Esophagus (tissue), 2 donors: ENCODE measurements at places on chromosomes 12 and 14. TPM values are rescaled to one million over a fixed set of nuclear protein-coding genes. Genes with fewer than 3 reads are reported as not detected.

Gene VSX2
- polyA plus RNA-seq, result not detected

Gene OTX2
- not detected for polyA plus RNA-seq

Gene SLC39A2
- polyA plus RNA-seq, result 20.3 TPM

Gene TAS2R20
- polyA plus RNA-seq, result 0.07 TPM

Gene PLCZ1
- not detected for polyA plus RNA-seq

Gene CCT2
- polyA plus RNA-seq, result 96.1 TPM

Gene ADGRD1
- 2.1 TPM for polyA plus RNA-seq

Gene NCAPD2
- 13.7 TPM for polyA plus RNA-seq

Gene MGP
- polyA plus RNA-seq, result 32.7 TPM

Gene TPH2
- polyA plus RNA-seq, result not detected

Gene SDR9C7
- 16.8 TPM for polyA plus RNA-seq

Gene GNS
- polyA plus RNA-seq, result 3.3 TPM

Gene MUCL1
- polyA plus RNA-seq, result not detected
